ENCODE measurements at places on chromosomes 3 and 15. TPM values are rescaled to one million over a fixed set of nuclear protein-coding genes. Genes with fewer than 3 reads are reported as not detected.

DNA sequence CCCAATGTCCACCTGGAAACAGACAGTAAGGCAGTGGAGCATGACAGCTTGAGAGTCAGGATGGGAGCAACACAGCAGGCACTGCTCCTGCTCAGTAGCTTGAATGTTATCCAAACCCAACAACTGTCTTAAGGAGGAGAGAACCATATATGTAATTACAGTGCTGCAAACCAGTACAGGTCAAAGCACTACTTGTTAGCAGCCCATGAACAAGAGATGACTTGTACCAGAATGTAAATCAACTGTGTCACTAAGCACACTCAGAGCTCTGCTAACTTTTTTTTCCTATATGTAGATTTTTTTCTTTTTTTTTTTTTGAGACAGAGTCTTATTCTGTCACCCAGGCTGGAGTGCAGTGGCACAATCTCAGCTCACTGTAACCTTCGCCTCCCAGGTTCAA, 87.1 kb downstream of the ANO10 start:
- DNase-seq: no peak

DNA sequence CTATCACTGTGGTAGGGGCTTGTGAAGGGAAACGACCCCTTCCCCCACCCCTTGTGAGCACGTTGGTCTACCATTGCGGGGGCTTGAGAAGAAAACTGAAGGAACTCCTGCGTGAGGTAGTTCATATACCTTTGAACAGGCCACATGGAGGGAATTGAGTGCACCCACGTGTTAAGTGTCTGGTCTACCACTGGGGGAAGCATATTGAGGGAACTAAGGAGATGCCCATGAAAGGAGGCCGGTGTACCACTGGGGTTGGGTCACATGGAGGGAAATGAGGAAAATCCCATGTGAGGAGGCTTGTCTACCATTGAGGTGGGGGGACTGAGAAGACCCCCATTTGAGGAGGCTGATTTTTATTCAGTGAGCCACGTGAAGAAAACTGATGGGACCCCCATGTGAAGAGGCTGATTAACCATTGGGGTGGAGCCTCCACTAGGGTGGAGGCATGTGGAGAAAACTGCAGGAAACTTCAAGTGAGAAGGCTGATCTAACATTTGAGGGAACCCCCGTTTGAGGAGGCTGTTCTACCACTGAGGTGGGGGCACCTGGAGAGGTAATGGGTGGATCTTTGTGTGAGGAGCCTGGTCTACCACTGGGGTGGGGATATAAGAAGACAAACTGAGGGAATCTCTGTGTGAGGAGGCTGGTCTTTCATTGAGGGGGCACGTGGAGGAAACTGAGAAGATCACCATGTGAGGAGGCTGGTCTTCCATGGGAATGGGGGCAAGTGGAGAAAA, 163.2 kb downstream of the FBLN2 start:
- DNase-seq: no peak

GRCh38 chr15:29220852-29221251, 48.8 kb downstream of the NSMCE3 start:
- no peak for DNase-seq

GRCh38 chr3:143120716-143121240, 1.2 kb downstream of the CHST2 start:
- peak; percentile 41 for DNase-seq

DNA sequence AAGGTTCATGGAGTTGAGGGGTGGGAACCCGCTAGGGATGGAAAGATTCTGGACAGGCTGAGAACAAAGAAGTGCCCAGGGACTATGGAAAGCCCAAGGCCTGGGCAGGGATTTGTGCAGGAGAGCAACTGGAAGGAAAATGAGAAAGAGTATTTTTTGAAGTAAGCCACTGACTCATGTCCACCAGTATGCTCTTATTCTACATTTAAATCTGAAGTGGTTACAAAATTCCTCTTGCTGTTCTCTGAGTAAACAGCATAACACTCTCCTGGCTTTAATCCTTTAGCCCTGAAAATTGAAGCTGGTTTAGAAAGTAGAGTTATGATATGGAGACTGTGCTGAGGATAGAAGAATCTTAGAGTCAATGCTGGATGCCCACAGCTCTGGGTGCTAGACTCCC, 165.2 kb downstream of the ISL2 start:
- DNase-seq: no peak

GRCh38 chr3:108462899-108463298, 47.5 kb downstream of the MYH15 start:
- no peak for DNase-seq

GRCh38 chr15:75606711-75607699, 18.5 kb downstream of the SNUPN start:
- DNase-seq: no peak

- DNase-seq: no peak
Observed at GRCh38 chr3:119825820-119826219, 43.9 kb downstream of the NR1I2 start.

GRCh38 chr3:43923104-43923882, 232.6 kb downstream of the ABHD5 start:
- DNase-seq: no peak

GRCh38 chr3:152083135-152083534, 185.6 kb upstream of the MBNL1 start:
- DNase-seq: no peak

DNA sequence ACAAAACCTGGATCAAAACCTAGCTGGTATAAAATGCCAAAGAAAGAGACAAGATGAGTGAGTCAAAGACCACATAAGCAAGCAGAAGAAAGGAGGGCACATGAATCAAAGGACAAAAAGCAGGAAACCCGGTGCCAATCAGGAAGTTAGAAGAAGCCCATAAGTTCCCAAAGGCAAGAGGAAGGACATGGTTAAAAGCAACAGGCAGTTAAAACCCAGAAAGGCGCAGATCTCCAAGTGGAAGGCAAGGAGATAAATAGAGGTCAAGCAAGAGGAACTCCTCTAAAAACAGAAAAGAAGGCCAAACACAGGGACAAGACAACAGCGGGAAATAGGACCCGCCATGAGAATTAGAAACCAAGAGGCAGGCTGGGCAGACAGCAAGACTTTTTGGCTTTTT, 4.4 kb downstream of the TMOD2 start:
- DNase-seq: no peak

DNA sequence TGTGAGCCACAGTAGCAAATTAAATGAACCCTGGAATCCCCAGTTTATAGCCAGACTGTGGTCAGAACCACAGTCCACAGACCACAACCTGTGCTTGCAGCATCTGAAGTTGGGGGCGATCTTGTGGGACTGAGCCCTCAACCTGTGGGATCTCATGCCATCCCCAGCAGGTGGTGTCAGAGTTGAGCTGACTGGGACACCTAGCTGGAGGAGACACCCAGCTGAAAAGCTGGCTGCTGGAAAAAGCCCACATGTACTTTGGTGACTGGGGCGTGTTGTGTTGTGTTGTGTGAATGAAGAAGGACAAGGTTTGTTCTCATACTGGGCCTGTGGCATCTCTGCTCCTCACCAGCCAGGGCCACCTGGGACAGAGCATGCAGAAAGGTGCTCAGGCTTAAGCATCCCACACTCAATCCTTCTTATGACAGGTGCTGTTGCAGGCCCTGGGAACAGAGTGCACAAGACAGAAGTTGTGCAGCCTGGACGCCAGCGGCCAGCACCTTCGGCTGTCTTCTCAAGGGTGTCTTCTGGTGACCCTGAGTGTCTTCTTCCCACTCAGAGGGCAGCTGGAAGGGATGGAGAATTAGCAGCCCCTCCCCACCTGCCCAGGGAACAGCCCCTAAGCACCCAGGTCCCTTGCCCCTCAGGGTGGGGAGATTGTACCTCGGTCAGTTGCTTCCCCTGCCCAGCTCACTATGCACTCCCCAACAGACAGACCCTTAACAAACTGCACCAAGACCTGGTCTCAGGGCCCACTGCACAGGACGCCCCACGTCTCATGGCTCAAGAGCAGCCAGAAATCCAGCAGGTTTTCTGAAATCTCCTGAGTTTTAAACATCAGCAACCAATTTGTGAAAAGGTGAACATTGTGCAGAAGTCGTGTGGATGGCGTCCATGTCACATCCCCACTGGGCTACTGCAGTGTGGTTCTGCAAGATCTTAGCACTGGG, 2.2 kb upstream of the UROC1 start:
- peak; percentile 25 for DNase-seq

- DNase-seq: no peak
Observed at GRCh38 chr3:196524527-196524926, 9.4 kb upstream of the SMCO1 start.

GRCh38 chr3:12239301-12239700, 49.6 kb upstream of the PPARG start:
- DNase-seq: peak; percentile 45

DNA sequence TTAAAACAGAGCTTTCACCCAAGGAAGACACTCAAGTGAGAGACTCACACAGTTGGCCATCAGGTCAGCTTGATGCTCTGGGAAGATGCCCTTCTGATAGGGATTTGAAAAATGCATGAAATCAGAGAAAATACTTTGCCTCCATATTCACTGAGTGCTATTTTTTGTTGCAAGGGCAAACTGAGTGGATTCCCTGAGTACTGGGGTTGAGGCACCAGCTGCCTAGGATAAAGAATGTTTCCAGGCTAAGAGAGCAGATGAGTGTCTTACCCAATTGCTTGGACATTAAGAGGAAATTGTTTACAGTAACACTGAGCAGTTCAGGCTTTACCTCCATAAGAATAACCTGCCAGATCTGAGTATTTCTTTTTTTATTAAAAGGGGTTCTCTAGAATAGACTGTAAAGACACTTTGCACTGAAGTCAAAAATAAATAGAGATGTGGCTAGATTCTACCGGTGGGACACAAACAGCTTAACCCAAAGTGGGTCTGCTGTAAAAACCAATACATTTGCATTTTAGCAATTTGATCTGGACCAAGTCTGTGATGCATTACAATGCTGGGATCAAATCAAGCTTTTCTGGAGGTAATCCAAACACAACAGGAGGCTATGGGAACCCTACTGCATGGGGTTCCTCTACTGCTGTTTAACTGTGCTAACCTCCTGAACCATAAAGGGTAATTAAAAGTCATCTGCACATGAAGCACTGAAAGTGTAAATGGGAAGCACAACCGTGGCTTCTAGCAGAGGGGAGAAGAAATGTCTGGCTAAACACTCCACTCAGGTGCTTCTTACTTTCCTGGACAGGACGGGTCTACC, 238.8 kb upstream of the WNT5A start:
- DNase-seq: no peak

DNA sequence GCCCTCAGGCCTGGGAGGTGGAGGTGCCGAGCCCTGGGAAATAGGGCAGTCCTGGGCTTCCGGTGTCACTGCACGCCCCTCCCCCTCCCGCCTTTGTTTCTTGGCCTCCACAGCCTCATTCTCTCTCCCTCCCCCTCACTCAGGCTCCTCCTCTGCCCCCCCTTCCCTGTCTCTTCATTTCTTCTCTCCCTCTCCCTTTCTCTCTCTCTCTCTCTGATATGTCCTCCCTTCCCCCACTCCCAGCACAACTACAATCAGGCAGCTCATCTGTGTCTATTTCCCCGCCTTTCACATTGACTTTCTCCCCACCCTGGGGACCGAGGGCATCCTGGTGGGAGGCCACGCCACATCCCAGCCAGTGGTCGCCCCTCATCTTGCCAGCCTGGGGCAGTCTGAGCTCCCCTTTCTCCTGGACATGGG, 40.2 kb downstream of the IDH2 start:
- DNase-seq: peak; percentile 63

GRCh38 chr3:194773216-194773615, 87.5 kb downstream of the FAM43A start:
- DNase-seq: peak; percentile 59

CMC1 gene
- 33.7 TPM for total RNA-seq

PPP2R3A gene
- total RNA-seq: 98.1 TPM

RAB43 gene
- total RNA-seq: 5.1 TPM

ACOX2 gene
- 33.3 TPM for total RNA-seq

CAMK2N2 gene
- not detected for total RNA-seq
